ENCODE measurements at places on chromosomes 3 and 15.

DNA sequence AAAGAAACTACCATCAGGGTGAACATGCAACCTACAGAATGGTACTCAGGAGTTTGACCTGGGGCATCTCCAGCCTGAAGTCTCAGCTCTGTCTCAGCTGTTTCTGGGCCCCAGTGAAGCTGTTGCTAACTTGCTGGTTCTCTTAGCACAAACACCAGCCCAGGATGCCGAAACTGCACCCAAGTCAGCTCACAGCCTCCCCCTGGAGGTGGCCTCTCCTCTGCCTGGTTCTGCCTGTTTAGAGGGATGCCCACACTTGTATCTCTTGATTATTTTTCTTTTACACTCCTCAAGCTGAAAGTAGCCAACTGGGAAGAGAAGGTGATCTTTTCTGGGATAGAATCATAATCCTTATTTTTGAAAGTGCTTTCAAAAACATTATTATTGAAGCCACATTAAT lies 289.0 kb upstream of the RASGRP1 start:
- DNase-seq: peak; percentile 39

DNA sequence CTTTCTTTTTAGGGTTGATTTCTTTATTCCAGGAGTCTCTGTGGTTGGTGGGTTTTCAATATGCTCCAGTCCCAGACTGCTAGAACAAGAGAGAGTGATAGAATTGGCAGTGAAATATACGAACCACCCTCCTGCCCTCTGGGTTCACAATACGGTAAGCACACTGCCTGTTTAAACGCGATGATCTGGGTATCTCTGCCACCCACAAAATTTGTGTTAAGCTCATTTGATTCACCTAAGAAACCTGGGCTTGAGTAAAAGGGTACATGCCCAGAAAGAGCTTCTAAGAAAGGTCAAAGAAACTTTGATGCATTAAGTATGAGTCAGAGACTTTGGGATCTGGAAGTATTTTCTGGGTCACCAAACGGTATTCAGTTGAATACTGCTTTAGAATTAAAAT lies 29.8 kb downstream of the OXNAD1 start:
- DNase-seq: no peak

DNA sequence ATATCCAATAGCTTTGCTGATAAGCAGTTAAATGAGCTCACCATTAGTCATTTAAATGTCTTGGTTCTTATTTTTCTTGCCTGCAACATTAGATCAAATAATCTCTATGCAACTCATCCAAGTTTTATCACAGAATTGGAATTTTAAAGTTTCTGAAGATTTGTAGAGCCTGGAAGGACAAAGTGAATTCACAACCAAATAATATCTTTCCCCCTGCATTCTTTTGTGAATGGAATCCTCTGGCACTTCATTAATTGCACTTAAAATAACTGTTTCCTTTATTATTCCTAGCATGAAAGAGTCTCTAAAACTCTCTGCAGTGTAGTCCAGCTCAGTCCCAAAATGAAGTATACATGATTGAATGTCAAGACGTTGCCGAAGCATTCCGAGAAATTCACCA lies 345.6 kb upstream of the TGFBR2 start:
- DNase-seq: no peak

DNA sequence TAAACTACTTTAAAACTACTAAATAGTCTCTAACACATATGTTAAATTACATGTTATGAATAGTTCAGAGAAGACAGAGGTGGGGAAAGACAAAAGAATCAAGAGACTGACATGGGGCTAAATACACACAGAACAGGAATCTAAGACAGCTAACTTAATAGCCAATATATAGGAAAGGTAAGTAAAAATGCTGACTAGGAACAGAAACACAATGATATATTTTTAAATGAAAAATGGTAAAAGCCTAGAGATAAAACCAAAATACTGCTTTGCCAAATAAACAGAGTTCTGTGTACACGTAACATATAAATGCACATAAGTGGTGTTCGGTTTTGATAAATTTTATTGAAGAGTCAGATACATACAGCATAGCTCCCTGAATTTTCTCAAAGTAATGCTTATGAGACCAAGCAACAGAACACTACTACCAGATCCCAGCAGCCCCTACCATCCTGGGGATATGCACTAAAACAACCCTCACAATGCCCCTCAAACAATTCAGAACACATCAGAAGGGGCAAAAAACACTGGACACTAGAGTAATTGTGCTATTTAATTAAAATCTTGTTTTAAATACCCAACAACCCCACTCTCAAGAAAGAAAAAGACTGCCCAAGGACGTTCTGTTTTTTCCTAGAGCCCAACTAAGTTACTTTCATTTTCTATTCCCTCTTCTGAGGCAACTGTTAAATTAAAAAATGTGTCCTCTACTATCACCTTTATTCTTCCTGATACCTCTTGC lies 121.1 kb downstream of the ADAM10 start:
- no peak for DNase-seq

- DNase-seq: no peak
Observed at GRCh38 chr3:169694117-169694516, 30.6 kb upstream of the MECOM start.

DNA sequence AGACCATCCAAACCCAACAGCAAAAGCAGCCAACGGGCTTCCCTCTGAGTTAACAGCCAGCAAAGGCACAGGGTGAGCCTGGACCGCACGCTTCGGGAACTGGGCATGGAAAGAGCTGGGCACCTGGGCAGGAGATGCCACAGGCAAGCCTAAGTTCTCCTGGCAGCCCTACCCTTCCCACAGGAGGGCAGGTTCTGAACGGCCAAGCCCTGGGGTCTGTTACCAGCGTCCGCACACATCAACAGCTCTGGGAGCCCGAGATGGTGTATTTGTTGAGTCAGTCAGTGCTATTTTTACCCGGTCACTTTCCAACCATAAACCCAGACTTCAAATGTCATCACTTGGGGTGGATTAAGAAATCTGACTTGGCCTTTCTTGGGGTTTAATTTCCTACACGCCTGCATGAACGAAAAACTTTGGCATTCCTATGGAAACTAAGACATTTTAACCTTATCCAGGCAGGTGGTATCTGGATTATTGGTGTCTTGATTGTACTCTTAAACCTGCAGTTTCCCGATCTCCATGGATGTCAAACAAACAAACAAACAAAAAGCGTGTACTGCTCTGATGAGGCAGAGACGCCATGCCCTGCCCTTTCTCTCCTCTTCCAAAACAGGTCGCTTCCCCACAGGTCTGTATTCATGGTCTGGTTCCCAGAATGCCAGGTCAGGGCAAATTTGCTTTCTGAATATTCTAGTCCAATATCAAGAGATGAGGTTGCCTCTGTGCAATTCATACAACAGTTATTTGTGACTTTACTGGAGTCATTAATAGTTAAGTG lies 99.7 kb downstream of the XXYLT1 start:
- no peak for DNase-seq

GRCh38 chr3:64940596-64941348 lies 253.0 kb upstream of the ADAMTS9 start:
- DNase-seq: no peak

GRCh38 chr3:128523591-128523990 lies 30.6 kb upstream of the GATA2 start:
- DNase-seq: no peak

GRCh38 chr3:132486099-132486498 lies 68.8 kb downstream of the DNAJC13 start:
- no peak for DNase-seq

- DNase-seq: no peak
Observed at GRCh38 chr3:50651920-50652529, 22.7 kb upstream of the DOCK3 start.

- DNase-seq: no peak
Observed at GRCh38 chr3:183536238-183536880, 19.1 kb downstream of the KLHL6 start.

DNA sequence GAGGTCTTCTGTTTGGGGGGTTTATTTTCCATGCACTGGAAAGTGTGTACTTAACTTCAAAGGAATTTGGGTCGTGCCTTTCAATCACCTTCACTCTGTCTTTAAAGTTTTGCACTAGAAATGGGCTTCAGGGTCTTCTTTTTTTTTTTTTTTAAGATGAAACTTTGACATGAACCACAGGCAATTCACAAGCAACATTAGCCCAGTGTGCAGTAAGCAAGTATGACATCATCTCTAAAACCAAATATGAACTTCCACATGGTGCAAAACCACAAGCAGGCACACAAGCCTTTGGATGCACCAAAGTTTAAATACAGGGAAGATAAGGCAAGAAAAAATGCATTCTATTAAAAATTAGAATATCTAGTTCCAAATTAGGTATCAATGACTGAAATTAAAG lies 381.9 kb downstream of the ERC2 start:
- DNase-seq: no peak

DNA sequence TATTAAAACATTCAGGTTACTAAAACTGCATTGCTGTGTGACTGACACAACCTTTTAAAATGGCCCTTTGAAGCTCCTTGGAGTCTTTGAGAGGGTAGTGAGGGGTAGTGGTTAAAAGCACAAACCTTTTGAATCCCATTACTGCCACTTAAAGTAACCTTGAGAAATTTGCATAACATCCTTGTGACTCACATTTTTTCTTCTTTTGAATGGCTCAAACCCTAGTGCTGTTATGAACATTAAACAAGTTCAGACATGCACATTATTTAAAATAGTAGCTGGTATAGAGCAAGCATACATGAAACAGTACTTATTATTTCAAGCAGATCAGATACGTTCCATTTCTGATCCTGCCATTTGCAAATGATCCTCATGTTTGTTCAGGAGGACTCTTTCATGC lies 3.7 kb upstream of the CLDN1 start:
- no peak for DNase-seq

DNA sequence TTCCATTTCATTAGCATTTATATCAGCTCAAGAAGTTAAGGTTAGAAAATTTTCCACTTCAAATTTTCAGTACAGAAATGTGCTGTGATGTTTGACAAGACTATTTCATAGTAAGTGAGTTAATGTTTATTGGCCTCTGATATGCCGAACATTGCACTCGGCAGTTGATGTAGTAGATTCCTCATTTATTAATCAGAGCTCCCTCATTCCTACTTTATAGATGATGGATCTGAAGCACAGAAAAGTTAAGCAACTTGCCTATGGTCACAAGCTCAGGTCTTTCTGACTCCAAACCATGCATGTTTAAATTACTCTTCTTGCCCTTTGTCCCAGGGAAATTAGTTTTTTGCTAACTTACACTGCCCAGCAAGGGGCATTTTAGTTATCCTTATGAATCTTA lies 92.0 kb downstream of the ATG7 start:
- no peak for DNase-seq

GRCh38 chr3:14434126-14434497 lies 31.7 kb downstream of the SLC6A6 start:
- DNase-seq: no peak

GRCh38 chr3:130604806-130605205 lies 87.8 kb downstream of the COL6A6 start:
- DNase-seq: no peak

All from activated T-cell treated with anti-CD3 and anti-CD28 coated beads, Interleukin-2, amount 50 U/mL, for 1 hour (primary cell).